ENCODE measurements at places on chromosomes 12 and 14.

GRCh38 chr12:53123578-53124351, 20.5 kb downstream of the SOAT2 start:
- no peak for DNase-seq

DNA sequence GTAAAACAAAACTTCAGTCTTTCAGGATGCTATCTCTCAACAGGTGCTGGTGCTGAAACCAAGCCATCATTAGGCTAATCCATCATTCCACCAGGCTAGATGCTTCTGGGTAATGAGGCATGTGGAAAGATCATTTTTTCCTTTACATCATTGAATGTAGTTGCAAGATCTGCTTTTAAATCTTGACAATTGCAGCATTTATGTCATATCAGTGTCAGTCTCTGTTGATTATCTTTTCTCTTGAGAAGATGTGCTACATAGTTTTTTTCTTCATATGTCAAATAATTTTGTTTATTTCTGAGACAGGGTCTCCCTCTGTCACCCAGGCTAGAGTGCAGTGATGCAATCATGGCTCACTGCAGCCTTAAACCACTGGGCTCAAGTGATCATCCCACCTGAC, 16.2 kb upstream of the EXD2 start:
- no peak for DNase-seq

DNA sequence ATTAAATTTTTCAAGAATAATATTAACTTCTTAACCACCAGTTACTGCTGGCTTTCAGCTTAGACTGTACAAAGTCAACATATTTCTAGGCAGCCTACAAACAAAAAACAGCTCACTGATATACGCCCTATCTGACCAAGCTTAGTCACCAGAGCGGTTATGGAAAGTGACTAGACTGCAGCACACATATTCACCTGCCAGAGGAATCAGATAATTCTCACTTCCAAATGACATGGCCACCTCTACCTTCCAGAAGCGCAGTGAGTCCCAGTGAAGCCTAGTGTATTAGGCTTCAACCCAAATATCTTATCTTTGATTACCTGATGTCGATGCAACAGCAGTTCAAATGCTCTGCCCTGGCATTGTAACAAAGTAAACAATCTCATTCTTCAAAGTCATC, 8.5 kb downstream of the STXBP6 start:
- no peak for DNase-seq

GRCh38 chr14:59161561-59162175, 26.8 kb upstream of the DAAM1 start:
- no peak for DNase-seq

DNA sequence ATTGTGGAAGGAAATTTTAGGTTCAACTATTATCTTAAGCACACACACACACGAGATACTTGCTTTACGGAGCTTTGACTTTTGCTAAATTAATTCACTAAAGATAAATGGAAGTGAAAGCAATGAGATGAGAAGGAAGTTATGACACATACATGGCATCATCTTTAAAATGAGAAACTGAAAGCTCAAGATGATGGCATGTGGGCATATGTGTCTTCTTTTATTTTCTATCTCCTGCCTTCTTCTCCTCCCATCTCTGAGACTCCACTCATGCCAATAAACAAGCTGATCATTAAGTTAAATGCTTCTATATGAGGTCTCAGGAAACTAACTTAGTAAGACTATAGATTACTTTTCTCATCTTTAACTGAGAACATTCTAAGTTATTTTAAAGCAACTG, 216.7 kb downstream of the MED13L start:
- DNase-seq, result no peak

DNA sequence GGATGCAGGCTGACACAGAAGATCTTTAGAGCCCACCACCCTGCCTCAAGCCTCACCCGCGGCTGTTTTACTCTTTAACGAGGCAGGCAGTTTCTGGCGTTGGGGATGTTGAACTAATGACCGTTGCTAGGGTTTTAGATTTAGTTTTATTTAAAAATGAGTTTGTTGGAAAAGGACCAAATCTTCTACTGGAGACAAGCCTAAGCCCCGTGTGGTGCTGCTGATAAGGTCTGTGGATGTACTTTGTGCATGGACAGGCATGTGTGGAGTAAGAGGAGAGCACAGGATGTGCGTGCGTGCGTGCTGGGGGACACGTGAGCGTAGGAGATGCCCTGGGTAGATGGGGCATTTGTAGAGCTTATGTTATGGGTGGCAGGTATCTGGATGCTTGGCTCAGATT, 5.7 kb downstream of the NTF3 start:
- no peak for DNase-seq

DNA sequence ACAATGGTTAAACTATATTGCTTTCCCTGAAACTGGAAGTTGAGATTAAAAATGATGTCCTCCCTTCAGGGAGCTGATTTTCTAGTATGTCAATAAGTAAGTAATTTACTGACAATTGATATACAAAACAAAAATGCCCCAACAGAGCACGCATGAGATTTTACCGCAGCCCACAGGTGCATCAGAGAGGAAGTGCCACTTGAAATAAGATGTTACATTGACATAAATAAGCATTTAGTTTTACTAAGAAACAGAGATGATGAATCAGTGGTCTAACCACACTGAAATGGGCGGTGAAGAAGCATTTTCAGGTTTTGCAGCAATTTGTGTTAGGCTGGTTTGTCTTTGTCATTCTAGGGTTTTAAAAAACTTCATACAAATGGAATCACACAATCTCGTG, 8.8 kb upstream of the CLECL1 start:
- peak; percentile 56 for DNase-seq

GRCh38 chr12:16021676-16022075, 110.5 kb downstream of the DERA start:
- no peak for DNase-seq

GRCh38 chr12:71243370-71243769, 85.6 kb upstream of the TSPAN8 start:
- DNase-seq, result no peak

GRCh38 chr14:68723808-68724268, 69.0 kb downstream of the ZFP36L1 start:
- DNase-seq, result no peak

DNA sequence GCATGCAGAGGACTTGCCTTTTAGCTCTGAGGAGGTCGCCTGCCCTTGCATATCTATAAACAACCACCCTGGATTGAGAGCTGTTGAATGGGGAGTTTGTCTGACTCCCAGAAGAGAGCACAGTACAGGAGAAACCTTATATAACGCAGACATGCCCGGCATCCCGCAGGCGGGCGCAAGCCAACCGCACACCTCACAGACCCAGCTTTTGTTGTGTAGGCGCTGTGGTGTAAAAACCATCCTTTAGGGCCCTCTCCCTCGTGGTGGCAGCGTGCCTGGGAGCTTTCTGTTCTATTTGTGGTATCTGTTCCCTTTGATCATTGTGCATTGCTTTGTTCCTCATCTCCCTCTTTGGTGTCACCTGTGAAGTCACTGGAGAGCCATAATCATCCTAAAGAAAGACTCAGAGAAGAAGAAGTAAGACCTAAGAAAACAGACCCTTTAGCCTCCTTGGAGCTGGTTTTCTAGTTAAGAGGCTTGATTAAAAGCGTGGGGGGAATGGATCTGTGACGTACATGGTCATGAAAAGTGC, 77.7 kb downstream of the ETV6 start:
- peak; percentile 54 for DNase-seq

- no peak for DNase-seq
Observed at GRCh38 chr14:33576014-33576413, 374.9 kb downstream of the EGLN3 start.

DNA sequence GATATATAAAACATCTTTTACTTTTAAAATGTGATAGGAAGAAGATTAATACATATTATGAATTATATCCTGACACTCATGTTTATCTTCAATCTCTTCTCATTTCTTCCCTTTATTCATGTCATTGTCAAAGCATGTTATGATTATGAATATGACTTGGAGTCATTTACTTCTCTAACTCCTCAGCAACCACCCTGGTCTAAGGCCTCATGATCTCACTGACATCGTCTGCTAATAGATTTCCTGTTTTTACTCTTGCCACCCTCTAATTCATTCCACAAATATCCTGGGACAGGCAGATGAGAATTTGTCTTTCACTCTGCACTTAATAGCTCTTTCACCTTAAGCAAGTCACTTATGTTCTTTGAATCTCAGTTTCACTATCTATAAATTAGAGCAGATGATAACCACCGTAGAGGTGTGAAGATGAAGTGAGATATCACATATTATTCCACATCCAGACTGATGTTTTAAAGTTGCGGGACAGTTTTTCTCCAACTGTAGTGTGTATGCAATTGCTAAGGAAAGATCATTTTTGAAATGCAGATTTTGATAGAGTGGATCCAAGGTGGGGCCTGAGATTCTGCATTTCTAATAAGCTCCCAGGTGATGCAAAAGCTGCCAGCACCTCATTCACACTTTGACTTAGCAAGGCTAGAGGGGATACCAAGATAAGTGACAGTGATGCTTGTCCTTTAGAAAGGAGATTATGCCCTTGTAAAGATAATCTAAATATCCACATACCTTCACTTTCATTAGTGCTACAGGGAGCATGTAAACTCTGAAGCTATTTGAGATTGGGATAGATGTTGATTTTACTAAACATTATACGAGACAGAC, 3.3 kb upstream of the IAPP start:
- DNase-seq, result no peak

DNA sequence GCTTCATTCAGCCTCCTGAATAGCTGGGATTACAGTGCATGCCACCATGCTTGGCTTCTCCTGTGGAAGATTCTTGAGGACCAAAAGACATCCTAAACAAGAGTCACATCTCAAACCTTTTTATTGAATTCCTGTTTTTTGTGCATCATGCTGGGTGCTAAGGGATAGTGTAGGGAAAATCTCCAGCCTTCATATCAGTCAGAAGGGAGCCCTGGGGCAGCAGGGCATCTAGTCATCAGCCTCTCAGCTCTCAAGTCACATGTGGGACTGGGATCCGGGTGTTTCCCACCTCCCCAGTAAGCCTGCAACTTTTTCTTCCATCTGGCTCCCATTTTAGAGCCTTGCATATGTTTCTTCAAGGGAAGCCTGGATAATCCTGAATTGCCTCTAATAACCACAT, 25.1 kb upstream of the OASL start:
- DNase-seq, result no peak

DNA sequence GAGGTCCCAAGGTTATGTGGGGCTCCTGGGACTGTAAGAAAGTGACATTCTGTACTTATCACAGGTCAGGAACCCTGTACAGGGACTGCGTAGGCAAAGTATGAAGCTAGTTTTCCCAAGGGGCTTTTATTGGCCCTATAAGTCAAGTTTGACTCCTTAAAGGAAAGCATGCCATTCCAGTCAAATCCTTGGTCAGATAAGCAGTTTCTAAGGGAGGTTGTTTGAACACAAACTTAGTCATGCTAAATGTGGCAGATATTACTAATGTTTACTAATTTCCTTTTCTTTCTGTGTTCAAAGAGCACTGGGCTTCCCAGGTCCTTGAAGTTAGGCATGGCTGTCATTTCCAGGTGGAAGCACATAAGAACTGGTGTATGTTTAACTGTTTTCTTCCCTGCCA, 472.4 kb downstream of the ATP23 start:
- DNase-seq, result no peak

GRCh38 chr12:124744659-124745464, 118.8 kb downstream of the SCARB1 start:
- DNase-seq, result no peak

DNA sequence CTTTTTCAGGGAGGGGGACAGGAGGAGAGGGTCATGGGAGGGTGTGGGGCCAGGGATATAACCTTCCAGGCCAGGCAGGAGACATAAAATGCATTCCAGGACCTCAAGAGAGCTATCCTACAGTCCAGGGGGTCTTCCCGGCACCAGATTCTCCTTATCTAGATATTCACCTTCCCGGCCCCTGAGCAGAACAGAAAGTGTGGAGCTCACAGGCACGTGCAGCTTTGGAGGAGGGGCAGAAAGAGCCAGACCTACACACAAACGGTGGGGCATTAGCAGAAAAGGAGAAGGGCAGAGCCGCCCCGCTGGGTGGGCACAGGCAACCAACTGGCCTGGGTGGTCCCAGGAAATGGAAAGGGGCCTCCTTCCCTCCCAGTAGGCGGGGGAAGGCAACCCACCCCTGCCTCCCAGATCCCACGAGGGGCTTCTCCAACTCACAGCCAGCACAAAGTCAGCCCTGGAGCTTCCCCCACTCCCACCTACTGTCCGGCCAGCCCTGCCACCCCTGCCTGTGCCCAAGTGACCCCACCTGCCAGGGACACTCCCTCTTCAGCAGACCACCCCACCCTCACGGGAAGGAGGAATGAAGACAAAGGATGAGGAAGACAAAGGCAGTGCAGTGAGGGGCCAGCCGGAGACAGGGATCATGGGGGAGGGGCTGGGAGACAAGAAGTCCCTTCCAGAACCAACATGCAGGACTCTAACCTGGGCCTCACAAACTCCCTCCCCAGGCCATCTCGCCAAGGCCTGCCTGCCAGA, 33.3 kb downstream of the CCDC85C start:
- DNase-seq, result no peak

DNA sequence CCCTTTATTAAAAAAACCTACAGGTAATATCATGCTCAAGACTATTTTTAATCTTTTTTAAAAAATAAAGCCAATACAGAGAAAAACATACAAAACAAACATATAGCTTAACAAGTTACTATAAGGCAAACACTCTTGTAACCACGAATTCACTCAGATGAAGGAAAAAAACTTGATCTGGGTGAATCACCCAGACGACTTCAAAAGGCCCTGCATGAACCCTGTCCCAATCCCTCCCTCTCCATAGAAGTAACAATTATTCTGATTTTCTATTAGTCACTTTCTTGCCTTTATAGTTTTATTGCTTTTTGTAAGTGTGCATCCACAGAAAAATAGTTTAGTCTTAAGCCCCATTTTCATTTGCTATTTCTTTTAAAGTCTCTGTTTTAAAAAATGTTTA, 72.6 kb downstream of the LRP6 start:
- no peak for DNase-seq

- DNase-seq, result no peak
Observed at GRCh38 chr12:92717202-92717601, 14.4 kb downstream of the PLEKHG7 start.

DNA sequence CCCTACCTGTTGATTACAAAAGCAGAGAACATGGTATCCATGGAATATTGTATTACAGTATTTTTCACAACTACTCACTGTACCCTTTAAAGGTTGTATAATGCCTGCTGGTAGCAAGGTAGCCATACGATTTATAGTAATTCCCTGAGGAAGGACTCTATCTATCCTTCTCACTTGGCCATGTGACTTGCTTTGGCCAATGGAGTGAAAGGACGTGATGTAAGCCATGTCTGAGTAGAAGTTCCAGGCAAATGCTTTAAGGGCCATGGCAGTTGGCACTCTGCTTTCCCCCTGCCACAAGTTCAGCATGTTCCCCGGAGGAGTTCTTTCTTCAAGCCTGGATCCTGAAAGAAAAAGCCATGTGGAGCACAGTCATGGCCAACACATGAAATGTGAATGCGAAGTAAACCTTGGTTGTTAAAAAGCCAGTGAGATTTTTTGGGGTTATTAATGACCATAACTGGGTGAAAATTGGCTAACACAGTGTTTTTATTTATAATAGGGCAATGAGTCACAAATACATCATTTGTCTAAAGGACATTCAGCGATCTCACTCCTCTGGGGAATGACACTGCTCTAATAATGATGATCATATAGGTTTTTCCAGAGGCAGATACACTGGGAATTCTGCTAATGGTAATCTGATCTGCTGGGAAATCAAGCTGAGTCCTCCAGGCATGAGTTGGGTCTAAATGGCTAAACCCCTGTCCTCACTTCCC, 67.4 kb upstream of the SLC38A2 start:
- DNase-seq, result no peak
